ENCODE measurements at places on chromosomes 2 and 18.

DNA sequence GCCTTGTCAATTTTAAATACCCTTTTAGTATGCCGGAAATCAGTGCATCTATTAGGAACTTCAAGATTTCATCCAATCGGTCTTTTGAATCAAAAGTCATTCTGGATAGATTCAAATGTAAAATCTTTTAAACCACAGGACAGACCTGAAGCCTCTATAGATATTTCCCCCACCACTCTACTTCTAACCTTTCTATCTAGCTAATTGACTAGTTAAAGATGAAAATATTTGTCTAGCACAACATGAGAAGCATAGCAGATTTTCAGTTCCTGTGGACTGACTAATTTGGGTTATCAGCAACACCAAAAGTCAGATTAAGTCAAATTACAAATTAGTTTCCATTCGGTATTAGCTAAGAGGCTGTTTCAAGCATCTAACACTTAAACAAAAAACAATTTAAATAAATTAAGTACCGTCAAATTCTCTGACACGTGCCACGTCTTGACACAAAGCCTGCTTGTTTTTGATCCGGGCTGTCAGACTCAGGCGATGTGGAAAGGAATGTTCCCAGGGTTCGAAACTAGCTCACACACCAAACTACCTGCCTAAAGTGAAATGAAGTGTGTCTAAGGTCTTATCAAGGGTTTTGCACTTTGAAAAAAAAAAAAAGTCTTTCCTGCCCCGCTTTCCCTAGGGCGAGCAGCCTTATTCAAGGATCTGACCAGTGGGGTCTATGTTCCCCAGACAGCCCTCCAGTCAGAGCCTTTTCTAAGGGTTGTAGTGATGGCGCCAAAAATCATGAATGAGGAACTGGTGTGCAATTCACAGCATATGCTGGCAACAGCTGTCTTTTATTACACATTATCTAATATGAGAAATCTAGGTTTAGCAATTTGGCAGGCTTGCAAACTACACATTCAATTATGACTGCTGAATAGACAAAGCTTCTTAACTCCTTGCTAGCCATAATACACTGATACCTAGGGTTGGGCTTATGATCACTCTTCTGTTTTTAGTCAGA is 4.7 kb downstream of the CYTIP start:
- no peak for DNase-seq

GRCh38 chr2:148022351-148022750 is 1.5 kb downstream of the MBD5 start:
- DNase-seq = no peak

- no peak for DNase-seq
Measured at GRCh38 chr18:76816127-76816526, 6.2 kb upstream of the ZNF236 start.

GRCh38 chr18:76699923-76700322 is 122.4 kb upstream of the ZNF236 start:
- no peak for DNase-seq

GRCh38 chr2:151862700-151863099 is 34.5 kb upstream of the ARL5A start:
- no peak for DNase-seq

DNA sequence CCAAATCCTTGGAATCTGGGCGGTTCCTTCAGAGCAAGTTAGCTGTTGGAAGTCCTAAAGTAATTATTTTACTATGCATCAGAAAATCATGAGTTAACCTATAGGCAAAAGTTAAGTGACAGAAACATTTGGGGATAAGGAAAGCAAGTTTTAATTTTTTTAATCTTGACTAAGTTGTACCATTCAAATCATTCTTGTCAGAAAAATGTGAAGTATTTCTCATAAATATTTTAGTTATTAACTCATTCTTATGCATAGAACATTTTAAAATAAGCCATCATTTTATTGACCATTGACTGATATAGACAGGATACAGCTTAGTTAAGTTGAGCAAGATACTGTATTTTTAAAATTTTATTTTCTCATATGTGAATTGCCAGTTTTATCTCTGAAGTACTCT is 98.2 kb upstream of the FOSL2 start:
- DNase-seq = no peak

DNA sequence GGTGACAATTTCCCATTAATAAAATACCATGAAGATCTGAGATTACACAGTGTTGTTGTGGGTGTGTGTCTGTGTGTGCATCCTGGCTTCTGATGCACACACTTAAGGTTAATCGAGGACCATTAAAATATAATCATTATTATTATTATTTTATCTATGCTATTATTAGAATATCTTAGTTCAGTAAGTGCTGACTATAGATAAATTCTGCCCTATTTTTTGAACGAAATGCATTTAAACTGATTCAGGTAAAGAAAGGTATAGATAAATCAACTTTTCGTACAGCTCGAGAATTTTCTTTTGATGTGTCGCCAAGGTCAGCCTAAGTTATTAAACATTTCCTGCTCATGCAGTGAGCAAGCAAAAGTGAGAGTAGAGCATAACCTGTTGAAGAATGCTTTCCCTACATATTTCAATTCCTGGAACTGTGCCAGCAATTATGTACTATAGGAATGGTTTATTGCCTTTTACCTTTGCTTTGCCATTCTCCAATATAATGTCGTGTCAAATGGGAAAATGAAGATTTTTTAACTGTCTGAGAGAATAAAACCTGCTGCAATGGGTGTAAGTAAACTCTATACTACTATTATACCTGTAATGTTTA is 25.8 kb downstream of the KCNJ3 start:
- no peak for DNase-seq

DNA sequence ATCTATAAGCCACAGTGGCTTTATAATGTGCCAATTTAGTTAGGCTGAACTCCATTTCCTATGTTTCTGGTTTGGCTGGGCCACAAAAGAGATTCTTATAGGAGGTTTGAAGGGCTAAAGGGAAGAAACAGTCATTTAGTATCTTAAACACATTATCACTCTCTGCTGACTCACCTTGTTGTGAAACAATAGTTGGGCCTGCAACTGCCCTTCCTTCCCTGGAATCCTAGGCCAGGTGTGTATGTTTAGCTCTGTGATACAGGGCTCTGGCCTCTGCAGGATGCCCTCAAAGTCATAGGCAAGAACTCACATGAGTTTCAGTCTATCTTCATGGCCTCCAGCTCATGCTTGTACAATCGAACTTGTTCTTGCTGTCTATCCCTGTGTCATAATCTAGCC is 400.0 kb upstream of the CELF4 start:
- DNase-seq = no peak

GRCh38 chr2:24818721-24819167 is 25.5 kb downstream of the CENPO start:
- DNase-seq = no peak

- no peak for DNase-seq
Measured at GRCh38 chr2:218284106-218284811, 8.0 kb downstream of the TMBIM1 start.

DNA sequence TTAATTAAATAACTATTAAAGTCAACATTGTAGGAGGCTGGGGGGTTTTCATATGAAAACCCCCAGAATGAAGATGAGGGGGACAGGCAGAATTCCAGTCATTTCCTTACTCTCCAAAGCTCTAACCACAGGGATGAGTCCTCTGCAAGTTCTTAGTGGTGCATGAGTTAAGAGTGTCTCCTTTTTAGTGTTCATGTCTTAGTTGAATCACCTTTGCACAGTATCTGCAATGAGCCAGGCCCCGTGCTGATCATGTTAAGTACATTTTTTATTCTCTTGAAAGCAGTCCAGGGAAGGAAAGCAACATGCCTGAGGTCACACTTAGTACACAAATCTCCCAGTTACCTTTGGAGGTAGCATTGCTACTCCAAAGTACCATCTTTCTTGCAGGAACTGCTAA is 25.7 kb upstream of the MSGN1 start:
- no peak for DNase-seq
